ENCODE measurements at places on chromosomes 5 and 9. TPM values are rescaled to one million over a fixed set of nuclear protein-coding genes. Genes with fewer than 3 reads are reported as not detected.

CPLANE1 gene
- 5.8 TPM for total RNA-seq

CYLC2 gene
- not detected for total RNA-seq

PKD2L2 gene
- total RNA-seq, result not detected

GPR150 gene
- total RNA-seq, result 0.52 TPM

PAEP gene
- total RNA-seq, result not detected

ETF1 gene
- total RNA-seq, result 256 TPM

DNA sequence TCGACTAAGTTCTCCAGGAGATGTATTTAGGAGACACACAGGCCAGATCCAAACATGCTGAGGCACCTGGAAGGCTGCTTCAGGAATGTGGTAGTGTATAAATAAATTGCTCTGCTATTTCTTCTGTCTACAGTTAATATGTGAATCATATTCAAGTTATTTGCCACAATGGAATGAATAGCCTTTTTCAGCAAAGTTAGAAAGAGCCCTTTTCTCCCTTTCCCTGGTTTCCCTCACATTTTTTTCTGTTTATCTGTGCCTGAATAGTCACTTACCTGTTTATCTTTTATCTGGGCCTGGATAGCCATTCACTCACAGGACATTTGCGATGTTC lies 44.1 kb upstream of the CLINT1 start:
- no peak for DNase-seq

- no peak for DNase-seq
These were observed 84.2 kb downstream of the SGCD start for GRCh38 chr5:156411185-156411613.

DNA sequence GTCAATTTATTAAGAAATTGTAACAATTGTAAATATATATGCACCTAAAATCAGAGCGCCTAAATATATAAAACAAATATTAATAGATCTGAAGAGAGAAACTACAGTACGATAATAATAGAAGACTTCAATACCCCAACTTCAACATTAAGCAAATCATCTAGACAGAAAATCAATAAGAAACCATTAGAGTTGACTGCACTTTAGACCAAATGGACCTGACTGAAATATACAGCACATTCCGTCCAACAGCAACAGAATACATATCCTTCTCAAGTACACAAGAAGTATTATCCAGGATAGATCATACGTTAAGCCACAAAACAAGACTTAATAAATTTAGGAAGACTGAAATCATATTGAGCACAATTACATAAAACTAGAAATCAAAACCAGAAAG lies 208.7 kb downstream of the MED10 start:
- DNase-seq, result no peak

DNA sequence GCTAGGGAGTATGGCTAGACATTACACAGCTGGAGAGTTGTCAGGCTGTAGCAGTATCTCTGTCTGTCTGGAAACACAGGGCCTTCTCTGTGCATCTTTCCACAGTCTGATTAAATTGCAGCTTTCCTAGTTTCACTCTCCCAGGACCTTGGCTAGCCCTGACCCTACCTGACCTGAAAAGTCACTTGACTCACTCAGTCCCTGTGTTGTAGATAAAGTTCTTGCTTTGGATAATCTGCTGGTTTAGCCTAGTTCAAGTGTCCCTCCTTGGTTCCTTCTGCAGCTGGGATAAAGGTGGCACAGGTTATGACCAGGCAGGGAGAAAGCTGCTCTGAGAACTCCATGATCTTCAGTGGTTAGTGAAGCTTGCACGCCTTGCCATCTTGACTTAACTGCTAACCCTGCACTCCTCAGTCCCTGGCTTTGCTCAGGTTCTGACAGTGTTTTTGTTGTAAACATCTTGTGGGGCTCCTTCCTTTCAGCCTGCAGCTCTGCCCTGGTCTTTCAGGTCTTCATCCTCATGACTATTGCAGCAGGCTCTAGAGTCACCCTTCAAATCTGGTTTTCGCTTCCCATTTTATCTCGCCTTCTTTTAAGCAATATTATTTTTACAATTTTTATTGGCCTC lies 101.0 kb downstream of the PIP5K1B start:
- no peak for DNase-seq

GRCh38 chr5:127029581-127030258 lies 638 bp downstream of the MARCHF3 start:
- peak; percentile 56 for DNase-seq

DNA sequence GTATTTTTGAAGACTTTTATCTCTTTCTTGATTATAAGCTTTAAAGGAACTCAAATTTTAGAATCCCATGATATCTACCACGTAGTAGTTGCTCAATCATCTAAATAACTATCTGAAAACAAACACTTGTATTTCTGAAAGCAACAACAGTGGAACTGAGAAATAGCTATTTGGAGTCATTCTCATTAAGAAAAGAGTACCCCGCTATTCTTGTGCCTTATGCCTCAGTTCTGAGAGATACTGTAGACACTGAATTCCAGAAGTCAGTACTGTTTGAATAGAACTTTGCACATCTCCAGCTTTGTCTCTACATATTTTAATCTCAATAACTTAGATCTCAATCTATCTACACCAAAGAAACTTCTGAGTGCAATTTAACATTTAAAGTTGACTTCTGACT lies 11.4 kb downstream of the CHD1 start:
- no peak for DNase-seq

DNA sequence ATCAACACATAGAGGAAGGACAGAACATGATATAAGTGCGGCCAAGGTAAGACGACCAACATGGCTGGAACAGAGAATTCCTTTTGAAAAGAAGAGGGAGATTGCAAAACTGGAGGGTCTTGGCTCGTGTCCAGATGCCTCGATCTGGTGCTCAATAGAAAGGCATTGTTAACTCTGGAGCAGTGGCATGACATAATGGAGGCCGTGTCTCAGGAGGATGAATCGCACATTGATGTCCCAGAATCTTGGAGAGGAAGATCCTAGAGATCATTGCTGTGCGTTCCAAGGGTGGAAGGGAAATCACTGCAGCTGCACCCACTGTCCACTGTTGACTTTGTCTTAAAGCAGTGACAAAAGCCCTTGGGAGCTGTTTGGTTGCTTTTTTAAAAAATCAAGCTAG lies 30.9 kb downstream of the GRAMD2B start:
- DNase-seq, result no peak

- DNase-seq, result no peak
These were observed 3.2 kb downstream of the ZNF366 start for GRCh38 chr5:72503888-72504491.

DNA sequence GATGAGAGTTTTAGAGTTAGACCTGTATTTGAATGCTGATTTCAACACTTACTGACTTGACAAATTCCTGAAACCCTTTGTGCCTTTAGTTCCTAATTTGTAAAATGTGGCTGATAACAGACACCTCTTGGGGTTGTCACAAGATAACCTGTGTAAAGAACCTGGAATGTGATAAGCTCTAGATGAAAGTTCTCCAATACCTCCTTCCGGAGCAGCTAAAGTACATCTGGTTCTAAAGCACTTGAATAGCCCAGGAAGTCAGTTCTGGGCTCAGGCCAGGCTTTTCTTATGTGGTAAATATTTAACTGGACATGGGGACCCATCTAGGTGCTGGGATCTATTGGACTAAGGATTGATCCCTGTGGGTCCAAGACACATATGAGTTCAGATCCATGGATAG lies 310.8 kb upstream of the ADAMTSL1 start:
- DNase-seq, result no peak

DNA sequence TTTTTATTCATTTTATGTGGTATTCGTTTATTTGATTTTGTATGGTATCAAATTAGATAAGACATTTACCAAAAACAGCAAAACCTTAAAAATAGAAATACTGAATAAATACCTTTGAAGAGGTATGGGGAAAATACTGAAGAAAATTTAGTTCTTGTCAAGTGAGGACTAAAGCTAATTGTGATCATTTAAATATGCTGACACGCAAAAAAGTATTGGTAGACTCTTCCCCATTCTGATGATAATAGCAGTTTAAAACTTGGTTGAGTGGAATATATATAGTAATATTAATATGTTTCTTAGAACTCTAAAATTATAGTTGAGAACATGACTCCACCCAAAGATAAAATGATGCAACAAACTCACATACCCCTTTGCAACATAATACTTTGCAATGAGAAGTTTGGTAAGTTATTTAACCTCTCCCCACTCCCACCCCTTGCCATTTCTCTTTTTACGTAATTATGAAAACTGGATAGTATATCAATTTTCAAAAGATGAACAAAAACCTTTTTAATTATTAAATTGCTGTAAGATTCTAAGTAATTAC lies 30.1 kb upstream of the SNX24 start:
- no peak for DNase-seq

DNA sequence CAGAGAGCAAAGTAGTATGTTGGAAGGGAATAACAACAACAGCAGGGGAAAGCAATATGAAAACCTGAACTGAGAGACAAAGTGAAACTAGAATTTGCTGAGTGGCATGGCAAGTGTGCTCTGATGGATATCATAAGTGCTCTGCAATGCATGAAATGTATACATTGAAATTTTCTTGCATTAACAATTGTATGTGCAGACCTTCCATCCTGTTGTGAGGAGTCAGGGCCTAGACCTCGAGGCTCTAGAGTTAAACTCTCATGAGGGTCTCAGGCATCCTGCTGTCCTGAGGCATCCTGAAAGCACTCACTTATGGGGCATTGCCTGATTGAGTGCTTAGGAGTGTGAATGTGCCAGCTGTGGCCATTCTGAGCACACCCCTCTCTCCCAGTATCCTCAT lies 1.1 kb downstream of the ECM2 start:
- DNase-seq, result no peak

DNA sequence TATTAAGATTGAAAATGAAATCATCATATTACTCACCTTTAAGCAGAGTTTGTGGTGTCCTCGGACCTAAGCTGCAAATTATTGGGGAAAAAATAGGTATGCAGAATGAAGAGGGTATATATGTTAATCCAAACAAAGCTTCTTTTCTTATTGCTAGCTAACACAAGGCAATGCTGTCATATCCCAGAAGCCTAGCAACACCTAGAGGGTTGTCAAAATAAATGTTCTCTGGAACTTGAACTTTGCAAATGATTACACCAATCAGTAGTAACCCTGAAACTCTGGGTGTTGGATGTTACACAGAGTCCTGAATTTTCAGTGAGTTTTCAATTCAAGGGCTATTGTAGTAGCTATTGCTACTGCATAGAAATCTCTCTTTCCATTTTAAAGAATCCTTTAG lies at the start of gene C6:
C6 (minus strand) TSS at position 193 of the 400 bp plus-strand sequence. CDS start 10,302 bp downstream, outside the sequence.
- DNase-seq, result no peak

DNA sequence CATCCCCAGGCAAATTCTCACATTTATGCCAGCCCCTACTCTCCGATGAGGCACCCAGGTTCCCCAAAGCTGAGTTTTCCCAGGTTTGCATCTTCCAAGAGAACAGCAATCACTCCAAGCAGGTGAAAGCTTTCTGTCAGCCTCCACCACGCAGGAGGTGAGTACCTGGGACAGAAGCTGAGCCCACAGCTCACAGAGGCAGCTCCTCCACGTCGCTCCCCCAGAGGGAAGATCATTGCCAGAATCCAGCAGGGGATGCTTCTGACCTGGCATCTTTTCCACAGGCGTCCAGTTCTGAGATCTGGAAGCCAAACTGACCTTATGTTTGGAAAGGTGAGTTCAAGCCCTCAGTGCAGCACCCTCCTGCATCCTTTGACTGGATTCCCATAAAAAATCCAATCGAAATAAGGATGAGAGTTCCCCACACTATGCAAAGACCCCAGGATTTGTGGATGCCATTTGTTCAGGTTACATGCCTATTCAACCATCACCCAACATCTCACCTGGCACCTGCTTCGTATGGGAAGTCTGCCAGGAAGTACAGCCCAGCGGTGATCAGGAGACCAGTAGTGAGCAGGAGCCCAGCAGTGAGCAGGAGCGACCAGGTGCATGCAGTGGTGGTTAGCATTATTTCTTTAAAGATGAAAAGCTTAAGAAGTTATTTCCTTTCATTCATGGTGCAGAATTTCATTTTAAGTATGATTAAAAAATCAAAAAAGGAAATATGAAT lies 47.4 kb upstream of the OLFM1 start:
- no peak for DNase-seq

DNA sequence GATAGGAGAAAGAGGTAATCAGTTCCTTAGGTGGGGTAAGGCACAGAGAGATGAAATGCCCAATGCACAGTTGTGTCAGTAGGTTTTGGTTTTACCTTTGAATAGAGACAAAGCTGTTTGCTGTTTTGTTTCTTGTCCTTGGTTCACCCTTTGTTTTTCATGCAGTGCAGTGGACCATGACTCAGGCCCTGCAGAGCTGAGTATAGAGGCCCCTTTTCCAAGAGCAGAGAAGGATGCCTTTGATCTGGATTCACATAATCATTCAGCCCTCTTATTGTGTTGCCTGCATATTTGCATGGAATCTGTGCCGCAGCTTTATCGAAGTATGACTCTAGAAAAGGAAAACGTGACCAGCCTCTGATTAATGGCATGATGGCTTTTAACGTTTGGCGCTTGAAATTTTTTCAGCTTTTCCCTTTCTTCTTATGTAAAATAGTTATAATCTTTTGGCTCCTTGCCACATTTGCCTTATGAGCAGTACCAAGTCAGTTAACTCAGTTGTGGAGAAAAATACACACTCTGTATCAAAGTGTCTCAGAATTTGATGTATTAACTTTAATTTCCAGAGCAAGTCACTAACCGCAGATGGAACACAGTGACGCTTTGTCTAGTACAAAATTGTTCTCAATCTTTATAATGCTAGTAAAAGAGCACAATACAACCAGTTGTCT lies 197.6 kb downstream of the KDM4C start:
- DNase-seq, result peak; percentile 20

DNA sequence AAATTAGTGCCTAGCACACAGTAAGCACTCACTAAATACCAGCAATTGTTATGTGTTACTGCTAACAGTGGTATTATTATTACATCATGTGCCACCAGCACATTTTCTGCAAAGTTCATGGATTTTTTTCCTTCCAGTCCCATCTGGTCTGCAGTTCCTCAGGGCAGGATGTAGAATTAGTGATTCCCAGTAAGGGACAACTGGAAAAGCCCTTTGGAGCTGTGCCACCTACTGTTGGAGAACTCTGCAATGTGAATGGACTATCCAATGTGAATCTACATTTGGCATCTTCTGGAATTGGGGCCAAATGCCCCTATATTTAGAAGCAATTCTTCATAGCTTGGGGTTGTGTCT lies 154.0 kb downstream of the CDH6 start:
- DNase-seq, result no peak
